ENCODE measurements at places on chromosomes 12 and 14.

GRCh38 chr12:24947541-24948419, 1.1 kb downstream of the BCAT1 start:
- no peak for DNase-seq

- no peak for DNase-seq
Measured at GRCh38 chr12:750366-751191, 1.8 kb upstream of the WNK1 start.

GRCh38 chr12:18146363-18146762, 56.4 kb upstream of the RERGL start:
- no peak for DNase-seq

- peak; percentile 52 for DNase-seq
Measured at GRCh38 chr14:52950410-52950897, 396 bp downstream of the FERMT2 start.

GRCh38 chr14:71194251-71194650, 287.0 kb downstream of the PCNX1 start:
- no peak for DNase-seq

- DNase-seq, result no peak
Measured at GRCh38 chr12:85186236-85186635, 93.8 kb upstream of the ALX1 start.

GRCh38 chr12:22709292-22709691, 84.3 kb downstream of the ETNK1 start:
- DNase-seq, result no peak

- DNase-seq, result no peak
Measured at GRCh38 chr12:92540782-92541423, 161.9 kb upstream of the PLEKHG7 start.
